ENCODE measurements at places on chromosomes 6 and 20.

- DNase-seq = no peak
Measured at GRCh38 chr6:149185799-149186357, 131.6 kb upstream of the TAB2 start.

DNA sequence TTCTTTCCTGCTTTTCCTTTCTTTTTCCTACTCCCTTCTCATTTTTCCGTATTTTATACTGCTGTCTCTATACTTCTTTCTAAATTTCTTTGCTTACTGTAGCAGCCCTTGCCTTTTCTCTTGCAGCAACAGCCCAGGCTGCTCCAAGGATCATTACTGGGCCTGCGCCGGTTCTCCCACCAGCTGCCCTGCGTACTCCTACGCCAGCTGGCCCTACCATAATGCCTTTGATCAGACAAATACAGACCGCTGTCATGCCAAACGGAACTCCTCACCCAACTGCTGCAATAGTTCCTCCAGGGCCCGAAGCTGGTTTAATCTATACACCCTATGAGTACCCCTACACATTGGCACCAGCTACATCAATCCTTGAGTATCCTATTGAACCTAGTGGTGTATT, 148.8 kb downstream of the QKI start:
- no peak for DNase-seq

DNA sequence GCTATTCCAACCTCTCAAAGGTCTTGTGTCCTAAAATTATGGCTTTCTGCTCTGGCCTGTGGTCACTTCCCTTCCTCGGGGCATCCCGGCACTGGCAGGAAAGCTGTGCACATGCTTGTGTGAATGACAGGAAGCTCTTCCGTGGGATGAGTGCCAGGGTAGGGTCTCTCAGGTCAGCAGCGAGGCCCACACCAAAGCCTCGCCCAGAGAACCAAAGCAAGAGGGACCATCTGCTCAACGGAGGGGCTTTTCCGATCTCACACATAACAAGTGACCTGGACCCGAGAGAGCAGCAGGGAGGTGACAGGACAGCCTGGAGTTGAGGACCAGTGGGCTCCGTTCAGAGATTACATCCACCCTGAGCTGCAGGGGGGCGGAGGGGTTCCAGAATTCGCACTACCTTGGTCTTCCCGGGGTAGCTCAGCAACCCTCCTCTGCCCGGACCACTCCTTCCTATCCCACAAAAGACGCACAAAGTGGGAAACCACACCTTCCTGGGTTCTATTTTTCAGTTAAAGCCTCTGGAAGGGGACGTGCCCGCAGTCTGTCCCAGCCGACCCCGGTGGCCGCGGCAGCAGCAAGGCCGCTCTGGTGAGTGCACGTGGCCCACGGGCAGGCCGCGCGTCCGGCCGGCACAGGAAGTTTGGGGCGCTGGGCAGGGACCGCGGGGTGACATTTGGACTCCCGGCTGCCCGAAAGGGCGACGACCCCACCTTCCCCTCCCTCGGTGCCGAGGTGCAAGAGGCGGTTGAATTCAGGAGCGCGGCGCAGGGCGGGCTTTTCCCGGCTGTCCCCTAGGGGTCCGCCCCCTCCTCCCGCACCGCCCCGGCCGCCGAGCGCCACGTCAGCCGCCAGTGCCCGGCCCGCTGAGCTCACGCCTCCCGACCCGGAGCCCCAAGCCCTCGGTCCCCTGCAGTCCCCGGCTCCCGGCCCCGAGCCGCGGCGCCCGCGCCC, 988 bp downstream of the TXNDC5 start:
- peak; percentile 47 for DNase-seq

DNA sequence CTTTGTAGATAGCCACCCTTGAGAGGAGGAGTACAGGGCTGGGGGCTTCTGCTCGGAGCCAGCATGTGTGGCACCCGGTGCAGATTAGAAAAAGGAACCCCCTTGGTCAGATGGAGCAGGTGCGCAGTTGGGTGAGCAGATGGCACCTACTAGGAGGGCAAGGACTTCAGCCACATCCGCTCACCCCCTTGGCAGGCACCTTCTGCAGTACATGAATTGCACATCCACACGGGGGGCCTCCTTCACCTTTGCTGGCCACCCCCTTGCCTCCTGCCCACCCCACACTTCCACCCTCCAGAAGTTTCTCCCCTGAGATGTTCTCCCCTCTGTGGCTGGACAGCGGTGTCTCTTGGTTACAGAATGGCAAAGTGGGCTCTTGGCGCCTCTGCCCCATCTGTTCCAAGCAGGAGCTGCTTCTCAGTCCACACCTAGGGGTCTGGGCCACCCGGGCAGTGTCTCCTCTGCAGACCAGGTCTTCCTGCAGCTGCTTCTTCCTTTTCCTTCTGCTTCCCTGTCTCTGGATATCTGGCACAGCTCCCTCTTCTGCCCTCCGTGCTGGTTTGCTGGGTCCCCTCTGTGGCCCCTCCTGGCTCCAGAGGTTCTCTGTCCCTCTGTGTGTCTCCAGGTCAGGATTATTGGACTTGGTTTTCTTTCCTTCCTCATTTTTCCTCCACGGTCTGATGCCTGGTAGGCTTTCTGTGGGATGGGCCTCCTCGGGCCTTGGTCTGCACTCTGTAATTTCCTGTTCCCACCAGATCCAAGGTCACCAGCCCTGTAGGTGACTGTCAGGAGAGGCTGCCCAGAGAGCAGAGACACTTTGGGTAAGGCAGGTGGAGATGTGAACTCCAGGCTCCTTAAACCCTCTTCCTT, 4.1 kb downstream of the MDFI start:
- DNase-seq = no peak

DNA sequence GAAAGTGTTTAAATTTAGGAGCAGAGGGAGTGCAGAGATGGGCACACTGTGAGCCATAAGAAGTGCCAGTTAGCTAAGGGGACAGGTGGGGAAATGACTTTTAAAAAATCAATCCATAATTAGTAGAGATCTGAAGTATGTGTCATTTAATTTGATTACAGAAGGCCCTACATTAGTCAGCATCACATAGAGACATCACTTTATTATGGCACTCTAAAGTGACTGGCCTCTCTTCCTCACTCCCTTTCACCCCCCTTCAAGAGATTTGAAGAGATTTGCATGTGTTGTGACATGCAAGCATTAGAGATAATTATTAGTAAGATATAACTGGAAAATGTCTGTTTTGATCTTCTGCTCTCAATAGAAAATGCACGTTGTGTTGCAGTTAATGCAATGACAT, 86.7 kb downstream of the SLX4IP start:
- no peak for DNase-seq

GRCh38 chr6:12148317-12148801, 136.2 kb downstream of the HIVEP1 start:
- DNase-seq = no peak

GRCh38 chr6:37038292-37039198, 33.1 kb downstream of the FGD2 start:
- DNase-seq = no peak

- no peak for DNase-seq
Measured at GRCh38 chr6:84280030-84280429, 52.6 kb upstream of the CEP162 start.

GRCh38 chr6:46510651-46511050, 19.4 kb upstream of the RCAN2 start:
- no peak for DNase-seq

- DNase-seq = peak; percentile 67
Measured at GRCh38 chr20:330233-331149, 5.1 kb downstream of the SOX12 start.

DNA sequence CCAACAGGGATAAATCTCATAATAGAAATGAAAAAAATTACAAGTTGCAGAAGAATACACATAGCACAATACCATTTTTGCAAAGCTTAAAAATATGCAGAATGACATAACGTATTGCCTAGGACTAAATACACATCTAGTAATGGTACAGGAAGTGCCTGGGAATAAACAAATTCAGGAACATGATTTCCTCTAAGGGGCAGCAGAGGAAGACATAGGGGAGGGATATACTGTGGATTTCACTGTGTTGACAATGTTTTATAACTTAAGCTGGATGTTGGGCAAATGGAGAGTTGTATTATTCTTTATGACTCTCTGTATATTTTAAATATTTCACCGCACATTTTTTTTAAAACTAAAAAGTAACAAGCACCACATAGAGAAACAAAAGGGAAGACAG, 5.6 kb upstream of the GLO1 start:
- no peak for DNase-seq

DNA sequence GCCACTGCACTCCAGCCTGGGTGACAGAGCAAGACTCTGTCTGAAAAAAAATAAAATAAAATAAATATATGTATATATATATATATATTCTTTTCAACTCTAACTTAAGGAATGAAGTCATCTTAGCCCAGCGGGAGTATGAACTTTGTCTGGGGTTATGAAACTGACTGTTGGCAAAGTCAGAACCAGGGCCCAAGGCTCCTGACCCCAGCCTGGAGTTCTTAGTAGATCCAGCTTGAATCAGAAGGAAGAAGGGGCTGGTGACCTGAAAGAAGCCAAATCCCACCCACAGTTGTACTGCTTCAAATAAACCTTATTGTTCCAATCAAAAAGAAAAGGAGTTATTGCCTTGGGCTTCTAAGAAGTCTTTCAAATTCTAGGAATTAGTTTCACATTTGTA, 83.1 kb upstream of the MAP7 start:
- DNase-seq = no peak

GRCh38 chr6:42450477-42451332, 1.0 kb downstream of the TRERF1 start:
- no peak for DNase-seq

DNA sequence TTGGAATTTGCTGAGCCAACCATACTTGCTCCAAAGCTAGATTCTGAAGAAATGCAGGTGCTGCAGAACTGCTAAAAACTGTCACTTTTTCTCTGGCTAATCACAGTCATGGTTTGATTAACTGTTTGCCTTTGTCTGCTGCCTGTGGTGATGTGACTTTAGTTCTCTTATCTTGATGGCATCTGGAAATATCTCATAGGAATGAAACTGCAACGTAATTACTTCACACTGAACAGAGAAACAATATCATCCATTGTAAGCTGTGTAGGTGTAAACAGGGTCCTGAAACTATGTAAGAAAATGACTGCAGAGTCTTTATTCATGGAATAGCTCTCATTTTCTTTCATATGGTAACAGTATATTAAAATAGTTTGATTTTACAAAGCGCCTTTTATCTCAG, 721.9 kb upstream of the HS3ST5 start:
- DNase-seq = no peak

DNA sequence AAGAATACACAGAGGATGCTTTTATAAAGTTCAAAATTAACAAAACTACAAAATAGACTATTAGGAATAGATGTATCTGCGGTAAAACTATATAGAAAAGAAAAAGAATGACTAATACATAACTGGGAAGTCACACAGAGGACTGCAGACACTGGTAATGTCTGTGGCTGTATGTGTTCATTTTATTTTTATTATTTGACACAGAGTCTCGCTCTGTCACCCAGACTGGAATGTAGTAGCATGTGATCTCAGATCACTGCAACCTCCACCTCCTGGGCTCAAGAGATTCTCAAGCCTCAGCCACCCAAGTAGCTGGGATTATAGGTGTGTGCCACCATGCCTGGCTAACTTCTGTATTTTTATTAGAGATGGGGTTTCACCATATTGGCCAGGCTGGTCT, 38.9 kb downstream of the ESF1 start:
- DNase-seq = no peak

DNA sequence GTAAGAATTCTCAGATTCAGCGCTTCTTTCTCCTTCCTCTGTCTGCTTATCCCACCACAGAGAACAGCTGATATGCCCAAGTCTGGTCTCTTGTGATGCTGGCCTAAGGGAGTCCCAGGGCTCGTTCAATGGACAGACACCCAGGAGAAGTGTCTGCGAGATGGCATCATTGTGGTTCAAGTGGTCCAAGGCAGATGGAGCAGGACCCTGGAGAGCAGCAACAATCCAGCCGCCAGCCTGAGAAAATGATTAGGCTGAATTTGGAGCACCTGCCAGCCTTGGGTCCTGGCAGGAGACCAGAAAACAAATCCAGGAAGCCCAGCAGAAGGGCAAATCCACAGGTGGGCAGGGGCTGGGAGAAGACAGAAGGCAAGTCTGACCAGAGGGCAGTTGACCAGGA, 145.8 kb downstream of the PTPRT start:
- no peak for DNase-seq

DNA sequence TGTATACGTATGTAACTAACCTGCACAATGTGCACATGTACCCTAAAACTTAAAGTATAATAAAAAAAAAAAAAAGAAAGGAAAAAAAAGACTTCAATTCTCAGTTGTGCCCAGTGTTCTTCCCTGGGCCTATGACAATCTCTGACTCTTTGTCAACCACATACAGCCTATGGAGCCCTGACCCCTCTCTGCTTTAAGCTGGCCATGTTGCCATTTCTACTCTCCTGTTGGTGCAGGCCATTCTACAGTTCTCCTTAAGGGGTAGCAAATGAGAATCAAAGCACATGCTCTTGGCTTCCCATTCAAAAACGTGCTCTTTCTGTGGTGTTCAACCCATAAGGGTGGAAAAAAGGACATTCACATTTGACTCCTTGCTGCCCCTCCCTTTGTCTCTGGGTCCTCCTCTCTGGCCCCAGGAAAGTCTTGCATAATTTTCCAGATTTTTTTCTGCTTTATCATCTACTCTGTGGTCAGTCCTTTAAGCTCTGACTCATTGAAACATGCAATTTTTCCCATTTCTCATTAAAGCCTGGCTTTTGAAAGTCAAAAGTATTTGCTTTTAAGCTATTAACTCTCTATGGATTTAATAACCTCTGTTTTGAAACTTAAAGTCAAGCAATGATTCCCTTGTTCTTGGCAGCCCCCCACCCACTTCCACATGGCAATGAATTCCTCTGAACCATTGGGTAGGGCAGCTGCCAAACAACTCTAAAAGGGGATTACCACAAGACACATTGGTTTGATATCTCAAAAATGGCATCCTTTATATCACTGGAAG, 208.6 kb upstream of the MCHR2 start:
- no peak for DNase-seq

GRCh38 chr20:36210436-36211021, 25.7 kb upstream of the AAR2 start:
- no peak for DNase-seq

GRCh38 chr6:29792123-29793035, 35.2 kb upstream of the HLA-G start:
- DNase-seq = peak; percentile 9

GRCh38 chr20:61719691-61720347, 345.9 kb downstream of the TAF4 start:
- DNase-seq = no peak

Measured in neuronal stem cell (in vitro differentiated cells).